ENCODE measurements at places on chromosomes 2 and 18. TPM values are rescaled to one million over a fixed set of nuclear protein-coding genes. Genes with fewer than 3 reads are reported as not detected.

Gene PEX13
- total RNA-seq = 30.0 TPM

Gene LIPG
- 2.5 TPM for total RNA-seq

Gene ITPRIPL1
- 5.3 TPM for total RNA-seq

Gene USP40
- total RNA-seq = 24.6 TPM

Gene TM4SF20
- total RNA-seq = not detected

Gene QPCT
- total RNA-seq = 24.2 TPM

Gene CCDC68
- total RNA-seq = 20.2 TPM

Gene CD8B
- total RNA-seq = not detected
